Vagina (tissue), 2 donors: ENCODE measurements at places on chromosomes 2 and 18. TPM values are rescaled to one million over a fixed set of nuclear protein-coding genes. Genes with fewer than 3 reads are reported as not detected.

HRH4 gene
- total RNA-seq, result not detected

BAZ2B gene
- total RNA-seq, result 90.6 TPM

CCDC141 gene
- 2.0 TPM for total RNA-seq

ALPG gene
- not detected for total RNA-seq

IL1F10 gene
- total RNA-seq, result not detected

KCNE4 gene
- 4.9 TPM for total RNA-seq

LBX2 gene
- total RNA-seq, result not detected

HNMT gene
- 18.9 TPM for total RNA-seq

RGPD5 gene
- total RNA-seq, result 40.0 TPM

CAPN14 gene
- total RNA-seq, result 4.7 TPM

FIGN gene
- total RNA-seq, result 3.2 TPM

ATF2 gene
- 40.5 TPM for total RNA-seq

CDKL4 gene
- total RNA-seq, result 2.7 TPM

MC5R gene
- 0.74 TPM for total RNA-seq

MGAT4A gene
- total RNA-seq, result 20.6 TPM

SPC25 gene
- not detected for total RNA-seq

INHBB gene
- total RNA-seq, result 19.4 TPM

DCDC2C gene
- total RNA-seq, result not detected

CD8B gene
- 10.6 TPM for total RNA-seq

DTYMK gene
- total RNA-seq, result 14.7 TPM

SLC14A1 gene
- 3.4 TPM for total RNA-seq

AOX1 gene
- 84.5 TPM for total RNA-seq
